ENCODE measurements at places on chromosomes 7 and 10. TPM values are rescaled to one million over a fixed set of nuclear protein-coding genes. Genes with fewer than 3 reads are reported as not detected.

GRCh38 chr10:84846658-84847316 is 518.4 kb downstream of the CCSER2 start:
- DNase-seq, result no peak

Gene ADCY1
- 0.10 TPM for total RNA-seq

GRCh38 chr10:131430716-131431412 is 119.3 kb upstream of the TCERG1L start:
- no peak for DNase-seq

Gene TACC2
- not detected for total RNA-seq

Gene TRPV5
- total RNA-seq, result not detected
